Common myeloid progenitor, CD34-positive (primary cell): ENCODE measurements at places on chromosomes 6 and 20.

- peak; percentile 88 for DNase-seq
These were observed 106.4 kb upstream of the TAB2 start for GRCh38 chr6:149211046-149211571.

- DNase-seq = no peak
These were observed 261.0 kb downstream of the ARHGAP18 start for GRCh38 chr6:129448965-129449364.

GRCh38 chr20:58227391-58228102 is 906 bp downstream of the ANKRD60 start:
- no peak for DNase-seq

- DNase-seq = no peak
These were observed 15.4 kb downstream of the BPIFA2 start for GRCh38 chr20:33183312-33183711.

- DNase-seq = no peak
These were observed 15.6 kb downstream of the STK4 start for GRCh38 chr20:44981736-44982406.

GRCh38 chr6:145814035-145814500 is 527 bp downstream of the FBXO30 start:
- DNase-seq = peak; percentile 47

GRCh38 chr6:44659726-44660125 is 272.2 kb downstream of the CDC5L start:
- no peak for DNase-seq

DNA sequence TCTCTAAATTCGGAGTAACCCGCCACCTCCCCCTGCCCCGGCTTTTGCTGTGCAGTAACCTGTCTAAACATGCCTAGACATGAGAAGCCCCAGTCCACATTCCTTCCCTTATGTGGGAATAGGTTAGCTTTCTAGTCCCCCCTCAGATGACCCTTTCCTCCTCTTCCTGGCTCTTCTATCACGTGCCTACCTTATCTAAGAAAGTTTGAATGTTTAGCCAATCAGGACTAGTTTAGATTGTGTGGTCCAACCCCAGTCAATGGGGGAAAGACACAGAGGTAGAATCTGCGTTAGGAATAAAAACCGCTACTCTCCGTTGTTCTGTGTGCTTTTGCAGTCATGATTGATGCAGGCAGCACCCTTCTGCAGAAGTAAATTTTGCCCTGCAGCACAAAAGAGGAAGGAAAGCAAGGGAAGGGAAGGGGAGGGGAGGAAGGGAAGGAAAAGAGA is 69.0 kb upstream of the CD93 start:
- peak; percentile 76 for DNase-seq

- no peak for DNase-seq
These were observed 207.5 kb downstream of the SMOC2 start for GRCh38 chr6:168648240-168649125.

GRCh38 chr6:74731204-74731603 is 474.6 kb downstream of the COL12A1 start:
- no peak for DNase-seq
